ENCODE measurements at places on chromosomes 1 and 21.

- no peak for DNase-seq
These were observed 11.4 kb downstream of the UBASH3A start for GRCh38 chr21:42414928-42415769.

- no peak for DNase-seq
These were observed 104.9 kb upstream of the SNX7 start for GRCh38 chr1:98556521-98557158.

GRCh38 chr1:163231385-163231784, 28.7 kb upstream of the RGS5 start:
- DNase-seq = no peak

GRCh38 chr21:41048623-41049022, 119.3 kb upstream of the BACE2 start:
- DNase-seq = no peak

DNA sequence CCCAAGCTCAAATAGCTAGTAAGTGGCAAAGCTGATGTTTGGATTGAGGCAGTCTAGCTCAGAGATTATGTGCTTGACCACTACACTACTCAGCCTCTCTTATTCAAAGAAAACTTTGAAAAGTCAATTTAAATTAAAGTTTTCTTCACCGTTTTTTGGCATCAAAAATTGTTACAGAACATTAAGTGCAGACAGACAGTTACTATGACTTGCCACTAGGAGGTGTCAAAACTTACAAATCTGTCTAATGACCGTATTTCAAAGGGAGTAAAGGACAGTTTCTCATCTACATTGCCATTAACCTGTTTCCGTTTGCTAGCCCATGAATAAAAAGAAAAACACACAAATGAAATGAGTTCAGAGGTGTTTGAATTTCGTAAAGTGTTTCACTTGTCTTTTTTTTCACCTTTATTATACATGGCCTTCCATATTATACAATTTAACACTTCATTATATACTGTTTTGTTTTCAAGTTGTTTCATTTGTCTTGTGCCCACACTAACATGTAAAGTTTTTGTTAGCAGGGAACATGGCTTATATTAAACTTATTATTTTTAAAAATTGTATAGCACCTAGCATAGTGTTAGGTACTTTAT, 57.4 kb upstream of the MTF2 start:
- no peak for DNase-seq

DNA sequence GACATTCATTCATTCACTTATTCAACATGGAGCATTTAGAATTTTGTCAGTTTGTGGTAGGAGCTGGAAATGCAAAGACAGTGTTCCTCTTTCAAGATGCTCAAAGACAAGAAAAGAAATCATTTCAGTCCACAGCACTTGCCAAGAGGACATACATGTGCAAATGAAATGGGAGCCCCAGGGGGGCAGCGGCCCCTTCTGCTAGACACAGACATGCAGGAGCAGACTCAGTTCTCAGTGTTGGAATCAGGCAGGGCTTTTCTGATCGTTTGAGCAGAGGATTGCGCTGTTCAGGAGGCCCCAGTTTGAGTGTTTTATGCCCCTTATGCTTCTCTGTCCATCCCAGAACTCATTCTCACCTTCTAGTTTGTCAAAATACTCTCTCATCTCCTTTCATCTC, 35.6 kb upstream of the VASH2 start:
- no peak for DNase-seq

Data from epithelial cell of prostate (primary cell).